ENCODE measurements at places on chromosomes 2 and 18. TPM values are rescaled to one million over a fixed set of nuclear protein-coding genes. Genes with fewer than 3 reads are reported as not detected.

The CCDC148 gene
- 0.43 TPM for total RNA-seq

The KRCC1 gene
- total RNA-seq = 19.9 TPM

The AAK1 gene
- 50.5 TPM for total RNA-seq

The PIEZO2 gene
- total RNA-seq = 5.3 TPM

The DLX1 gene
- 1.6 TPM for total RNA-seq

The SERPINB4 gene
- not detected for total RNA-seq

The KCNJ13 gene
- not detected for total RNA-seq

The DOCK10 gene
- total RNA-seq = 37.3 TPM

The SOS1 gene
- 33.7 TPM for total RNA-seq

The UGT1A10 gene
- total RNA-seq = 0.10 TPM

The NGEF gene
- 5.7 TPM for total RNA-seq

The FAM110C gene
- 0.07 TPM for total RNA-seq

The DYNAP gene
- total RNA-seq = not detected

The ASB18 gene
- not detected for total RNA-seq

The MAPK4 gene
- total RNA-seq = under 0.01 TPM

The ZNF892 gene
- 5.5 TPM for total RNA-seq

The CHRND gene
- total RNA-seq = not detected

The IL36A gene
- total RNA-seq = not detected

The SERPINB11 gene
- total RNA-seq = not detected

The CHST10 gene
- 6.0 TPM for total RNA-seq

The SH3BP4 gene
- 35.6 TPM for total RNA-seq

The WDR7 gene
- total RNA-seq = 36.2 TPM

The MCFD2 gene
- 316 TPM for total RNA-seq

The MAL gene
- total RNA-seq = not detected

The MEP1B gene
- total RNA-seq = not detected

Data from smooth muscle cell of the pulmonary artery (primary cell).